ENCODE measurements at places on chromosomes 12 and 14.
A peak's percentile ranks its signal among the peaks of the same experiment; 100 is the strongest.

DNA sequence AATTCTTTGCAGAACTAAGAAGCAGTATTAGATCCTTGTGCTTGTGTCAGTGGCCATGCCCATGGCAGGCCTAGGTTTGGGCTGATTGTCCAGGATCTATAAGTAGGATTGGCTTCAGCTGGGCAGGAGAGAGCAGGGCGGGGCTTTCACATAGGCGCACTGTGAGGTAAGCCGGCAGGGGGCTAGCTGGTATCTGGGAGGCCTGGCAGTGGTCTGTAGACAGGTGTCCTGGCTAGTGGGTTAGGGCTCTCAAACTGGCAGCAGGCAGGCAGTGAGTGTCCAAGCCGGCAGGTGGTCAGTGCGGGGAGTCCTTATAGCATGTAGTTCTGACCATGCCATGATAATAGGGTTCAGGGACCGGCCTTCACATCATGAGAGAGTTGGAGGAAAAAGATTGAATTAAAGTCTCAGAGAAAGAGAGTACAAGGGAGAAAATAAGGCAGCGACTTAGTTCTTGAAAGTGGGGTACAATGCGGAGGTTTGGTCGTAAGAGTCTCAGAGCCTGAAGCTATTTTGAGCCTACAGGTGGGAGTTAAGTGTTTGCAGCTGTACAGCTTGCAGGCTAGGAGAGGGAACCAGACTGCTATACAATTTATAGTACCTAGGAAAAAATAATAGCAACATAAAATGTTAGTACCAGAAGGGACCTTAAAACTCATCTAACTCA lies 137.4 kb downstream of the TPH2 start:
- DNase-seq: no peak
- H3K36me3 ChIP-seq: no peaks in the 10 kb centered on the region
- no peak overlapping the region for H3K4me3 ChIP-seq
- no peak overlapping the region for H3K27ac ChIP-seq
- H3K4me1 ChIP-seq: no peaks in the 10 kb centered on the region

GRCh38 chr12:67390273-67390672 lies 121.1 kb downstream of the CAND1 start:
- H3K27ac ChIP-seq: no peak overlapping the region
- DNase-seq: no peak
- no peaks in the 10 kb centered on the region for H3K36me3 ChIP-seq
- no peak overlapping the region for H3K4me3 ChIP-seq
- H3K4me1 ChIP-seq: no peaks in the 10 kb centered on the region

GRCh38 chr12:51076236-51076930 lies 7.0 kb downstream of the CSRNP2 start:
- no peak for DNase-seq
- no peak overlapping the region for H3K4me3 ChIP-seq
- peaks cover 10% of the 10 kb centered on the region for H3K4me1 ChIP-seq
- H3K27ac ChIP-seq: no peak overlapping the region
- no peaks in the 10 kb centered on the region for H3K27me3 ChIP-seq
- peaks cover 6% of the 10 kb centered on the region for H3K36me3 ChIP-seq

DNA sequence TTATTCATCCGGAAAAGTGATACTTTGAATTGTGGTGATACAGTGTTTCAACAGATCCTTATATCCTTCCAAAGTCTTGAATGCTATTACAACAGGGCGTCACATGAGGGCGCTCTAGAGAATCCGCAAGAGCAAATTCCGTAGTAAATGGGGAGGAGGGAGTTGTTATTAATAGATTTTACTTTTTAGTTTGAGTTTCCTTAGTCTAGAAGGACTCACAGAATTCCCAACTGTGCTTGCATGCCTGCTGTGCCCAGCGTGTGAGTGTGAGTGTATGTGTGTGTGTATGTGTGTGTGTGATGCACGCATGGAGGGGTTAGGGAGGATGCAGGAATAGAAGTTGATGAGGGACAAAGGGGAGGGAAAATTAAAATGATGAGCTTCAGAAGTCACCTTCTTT lies 375.3 kb downstream of the C12orf75 start:
- no peaks in the 10 kb centered on the region for H3K27me3 ChIP-seq
- DNase-seq: peak; percentile 54
- no peak overlapping the region for H3K4me3 ChIP-seq
- peak overlapping the region; percentile 80 for H3K27ac ChIP-seq
- H3K36me3 ChIP-seq: no peaks in the 10 kb centered on the region

GRCh38 chr14:85607651-85608081 lies 77.7 kb downstream of the FLRT2 start:
- no peaks in the 10 kb centered on the region for H3K36me3 ChIP-seq
- no peak overlapping the region for H3K27ac ChIP-seq
- no peak for DNase-seq
- H3K4me3 ChIP-seq: no peak overlapping the region
- H3K4me1 ChIP-seq: no peaks in the 10 kb centered on the region
- no peaks in the 10 kb centered on the region for H3K27me3 ChIP-seq
